Suppressor macrophage treated with lipopolysaccharide for 1 hour (primary cell): ENCODE measurements at places on chromosomes 12 and 14.
A peak's percentile ranks its signal among the peaks of the same experiment; 100 is the strongest.

DNA sequence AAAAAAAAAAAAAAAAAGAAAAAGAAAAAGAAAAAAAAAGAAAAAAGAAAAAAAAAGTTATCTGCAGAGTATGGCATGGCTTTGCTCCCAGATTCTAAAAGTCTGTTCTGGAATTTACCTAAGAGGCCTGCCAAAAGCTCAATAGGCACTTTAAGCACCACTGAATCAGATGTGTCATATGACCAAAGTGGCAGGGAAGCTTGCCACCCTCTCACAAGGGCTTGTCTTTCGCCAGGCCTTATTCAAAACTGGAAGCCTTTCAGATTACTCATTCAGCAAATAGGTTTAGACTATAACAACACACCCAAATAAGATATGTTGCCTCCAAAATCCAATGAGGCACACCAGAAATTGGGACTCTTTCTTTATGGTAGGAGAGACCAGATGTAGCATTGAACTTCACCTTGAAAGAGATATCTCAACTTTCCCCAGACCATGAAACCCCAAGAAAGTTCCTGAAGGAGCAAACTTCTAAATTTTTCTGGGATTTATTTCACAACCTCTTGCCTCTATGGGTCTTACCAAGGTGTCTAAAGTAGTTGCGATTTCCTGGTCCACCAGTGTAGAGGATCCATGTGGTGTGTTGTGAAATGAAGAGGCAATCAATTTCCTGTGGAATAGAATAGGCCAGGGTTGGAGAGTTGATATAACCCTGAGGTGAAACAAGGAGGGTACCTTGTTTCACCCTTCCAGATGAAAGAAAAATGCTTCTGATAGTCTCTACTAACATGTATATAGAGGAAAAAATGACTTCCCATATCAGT, 218.8 kb downstream of the DAD1 start:
- peak; percentile 10 for DNase-seq

DNA sequence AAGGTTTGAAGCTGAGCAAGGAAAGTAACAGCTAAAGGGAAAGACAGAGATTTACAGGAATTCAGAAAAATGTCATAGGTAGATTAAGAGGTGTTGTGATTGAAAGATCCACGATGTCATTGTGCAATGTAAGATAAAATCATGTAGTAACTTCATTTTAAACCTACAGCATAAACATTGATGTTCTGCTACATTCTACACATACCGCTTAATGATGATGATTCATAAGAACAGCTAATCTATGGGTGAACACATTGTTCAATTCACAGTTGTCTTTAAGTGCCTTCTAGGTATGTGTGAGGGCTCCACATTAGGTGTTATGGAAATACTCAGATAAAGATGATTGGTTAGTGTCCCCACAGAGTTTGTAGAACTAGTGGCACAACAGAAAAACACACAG, 170.9 kb downstream of the GRIP1 start:
- DNase-seq = no peak

GRCh38 chr12:76117067-76117691, 32.7 kb upstream of the NAP1L1 start:
- no peak for DNase-seq

GRCh38 chr12:65999564-66000280, 130.8 kb downstream of the LLPH start:
- DNase-seq = no peak

GRCh38 chr12:92556637-92557421, 146.0 kb upstream of the PLEKHG7 start:
- DNase-seq = peak; percentile 41

DNA sequence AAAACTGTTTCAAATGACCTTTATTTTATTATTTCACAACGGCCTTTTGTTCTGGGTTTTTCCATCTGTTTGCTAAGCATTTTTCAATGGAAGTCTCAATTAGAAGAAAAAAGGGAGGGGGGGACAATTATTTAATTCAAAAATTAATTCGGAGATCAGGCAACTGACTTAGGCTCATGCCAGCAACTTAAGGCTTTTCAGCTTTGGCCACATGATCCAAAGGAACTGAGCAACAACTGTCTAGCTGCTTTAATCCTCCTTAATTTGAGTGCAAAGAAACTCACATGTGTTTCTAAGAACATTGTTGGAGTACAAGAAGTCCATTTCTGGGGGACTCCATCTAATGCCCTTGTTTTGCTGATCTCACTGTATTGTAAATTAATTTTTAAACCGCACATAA, 188.0 kb downstream of the EXOC5 start:
- DNase-seq = no peak

DNA sequence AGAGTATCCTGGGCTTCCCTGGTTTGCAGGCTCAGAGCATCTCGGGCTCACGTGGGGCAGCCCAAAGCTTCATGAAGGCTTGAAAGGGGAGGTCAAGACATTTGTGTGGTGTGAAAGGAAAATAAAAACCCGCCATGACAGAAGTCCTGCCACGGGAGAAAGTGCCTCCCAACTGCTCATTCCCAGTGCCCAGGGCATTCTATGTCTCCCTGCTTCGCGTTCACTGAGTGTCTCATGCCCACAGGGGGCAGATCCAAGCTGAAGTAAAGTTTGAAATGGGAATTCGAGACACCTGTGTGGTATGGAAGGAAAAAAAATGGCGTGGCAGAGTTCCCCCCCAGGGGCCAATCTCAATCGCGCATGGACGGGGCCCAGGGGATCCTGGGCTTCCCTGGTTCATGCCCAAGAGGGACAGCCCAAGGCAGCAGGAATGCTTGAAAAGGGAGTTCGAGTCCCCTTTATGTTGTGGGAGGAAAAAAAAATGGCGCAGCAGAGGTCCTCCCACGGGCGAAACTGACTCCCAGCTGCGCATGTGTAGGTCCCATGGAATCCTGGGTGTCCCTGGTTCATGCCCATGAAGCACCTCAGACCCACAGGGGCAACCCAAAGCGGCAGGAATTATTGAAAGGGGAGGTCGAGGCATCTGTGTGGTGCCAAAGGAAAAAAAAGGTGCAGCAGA, 576.7 kb downstream of the ALG10 start:
- no peak for DNase-seq

- no peak for DNase-seq
Measured at GRCh38 chr14:68973639-68974038, 5.5 kb downstream of the ACTN1 start.

- no peak for DNase-seq
Measured at GRCh38 chr12:52319097-52319496, 2.1 kb downstream of the KRT83 start.

DNA sequence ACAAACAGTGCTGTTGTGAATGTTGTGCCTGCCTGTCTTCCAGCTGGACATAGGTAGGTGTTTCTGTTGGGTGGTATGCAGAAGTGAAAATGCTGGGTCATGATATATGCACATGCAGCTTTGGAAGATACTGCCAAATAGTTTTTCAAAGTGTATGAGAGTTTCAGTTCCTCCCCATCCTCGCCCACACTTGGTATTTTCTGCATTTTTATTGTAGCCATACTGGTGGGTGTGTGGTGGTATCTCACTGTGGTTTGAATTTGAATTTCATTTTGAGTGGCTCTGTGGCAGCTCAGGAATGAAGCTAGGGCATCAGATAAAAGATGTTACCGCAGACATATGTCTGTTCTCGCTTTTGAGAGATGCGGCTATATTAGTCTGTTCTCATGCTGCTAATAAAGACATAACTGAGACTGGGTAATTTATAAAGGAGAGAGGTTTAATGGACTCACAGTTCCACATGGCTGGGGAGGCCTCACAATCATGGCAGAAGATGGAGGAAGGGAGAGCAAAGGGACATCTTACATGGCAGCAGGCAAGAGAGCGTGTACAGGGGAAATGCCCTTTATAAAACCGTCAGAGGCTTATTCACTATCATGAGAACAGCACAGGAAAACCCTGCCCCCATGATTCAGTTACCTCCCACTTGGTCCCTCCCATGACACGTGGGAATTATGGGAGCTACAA, 183.1 kb downstream of the CAND1 start:
- peak; percentile 70 for DNase-seq

- DNase-seq = no peak
Measured at GRCh38 chr12:102120886-102121285, 903 bp downstream of the PARPBP start.

DNA sequence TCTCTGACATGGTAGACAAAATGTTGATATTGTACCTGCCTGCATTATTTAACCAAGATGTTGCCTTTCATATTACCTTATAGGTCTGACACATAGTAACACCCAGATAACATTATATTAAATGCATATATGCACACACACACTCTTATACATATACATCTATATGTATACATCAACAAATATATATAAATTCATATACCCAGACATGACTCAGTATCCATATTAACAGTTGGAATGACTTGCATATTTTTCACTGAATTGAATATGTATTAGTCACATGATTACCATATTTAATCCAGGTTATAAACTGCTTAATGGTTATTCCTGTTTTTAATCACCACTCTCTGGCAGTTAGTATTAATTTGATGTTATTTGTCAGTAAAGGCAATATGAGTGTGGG, 85.2 kb downstream of the PAX9 start:
- no peak for DNase-seq

DNA sequence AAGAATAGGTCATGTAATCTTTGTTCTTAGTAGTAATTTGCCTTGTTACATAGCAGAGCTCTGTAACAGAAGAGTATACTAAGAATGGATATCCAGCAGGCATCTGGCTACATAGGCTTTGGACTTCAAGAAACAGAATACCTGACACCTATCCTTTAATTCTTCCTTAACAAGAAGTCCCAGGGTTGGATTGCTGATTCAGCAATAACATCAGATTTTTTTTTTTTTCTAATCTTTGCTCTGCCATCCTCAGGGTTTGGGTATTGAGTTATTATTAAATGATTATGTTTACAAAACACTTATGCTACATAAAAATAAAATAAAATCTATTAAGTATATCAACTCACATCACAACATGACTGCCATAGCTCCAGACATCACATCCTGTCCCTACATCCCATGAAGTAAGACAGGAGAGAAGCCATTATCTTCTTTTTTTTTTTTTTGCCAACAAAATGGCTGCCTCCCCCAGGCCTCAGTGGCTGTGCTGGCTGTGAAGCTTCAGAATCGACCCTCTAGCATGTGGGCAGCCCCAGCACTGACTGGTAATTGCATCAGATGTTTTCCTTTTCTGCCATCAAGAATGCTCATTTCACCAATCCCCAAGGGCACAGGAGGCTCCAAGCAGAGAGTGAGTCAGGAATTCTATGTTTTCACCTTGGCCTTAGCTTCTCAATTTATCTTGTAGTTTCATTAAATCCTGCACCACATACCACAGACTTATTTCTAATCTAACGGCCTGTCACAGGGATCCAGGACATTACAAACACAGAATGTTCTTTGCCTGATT, 186.2 kb downstream of the DICER1 start:
- no peak for DNase-seq

GRCh38 chr12:44750468-44750867, 125.6 kb downstream of the NELL2 start:
- no peak for DNase-seq

DNA sequence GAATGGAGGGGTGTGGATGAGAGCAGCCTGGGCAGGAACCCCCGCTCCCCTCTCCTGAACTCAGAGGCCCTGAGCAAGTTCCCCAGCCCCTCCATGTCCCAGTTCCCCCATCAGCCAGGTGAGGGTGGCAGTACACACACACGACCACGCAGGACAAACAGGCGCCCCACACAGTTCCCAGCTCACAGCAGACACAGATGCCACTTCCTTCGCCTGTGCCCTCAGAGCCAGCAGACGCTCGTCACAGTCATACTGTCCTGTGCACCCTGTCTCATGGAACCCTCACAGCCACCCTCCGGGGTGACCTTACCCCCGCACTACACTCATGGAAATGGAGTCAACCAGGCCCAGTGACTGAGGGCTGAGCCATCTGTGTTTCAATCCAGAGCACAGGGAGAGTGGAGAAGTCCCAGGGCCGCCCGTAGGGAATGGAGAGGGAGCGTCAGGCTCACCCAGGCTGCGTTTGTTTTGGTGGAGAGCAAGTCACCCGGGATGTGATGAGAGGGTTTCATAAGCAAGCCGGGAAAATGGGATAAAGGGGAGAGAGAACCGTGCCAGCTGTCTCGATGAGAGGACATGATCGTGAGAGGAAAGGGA, 47.5 kb upstream of the DYNC1H1 start:
- no peak for DNase-seq

- no peak for DNase-seq
Measured at GRCh38 chr12:117809509-117809908, 159.3 kb downstream of the KSR2 start.

GRCh38 chr14:56723418-56723817, 86.9 kb downstream of the OTX2 start:
- DNase-seq = no peak

GRCh38 chr12:3869865-3870264, 3.3 kb downstream of the PARP11 start:
- peak; percentile 63 for DNase-seq

GRCh38 chr12:108302403-108303311, 36.5 kb downstream of the CMKLR1 start:
- DNase-seq = no peak

GRCh38 chr14:101363880-101364391, 197.4 kb upstream of the DIO3 start:
- DNase-seq = no peak

- DNase-seq = no peak
Measured at GRCh38 chr14:51008446-51008845, 64.2 kb upstream of the PYGL start.

DNA sequence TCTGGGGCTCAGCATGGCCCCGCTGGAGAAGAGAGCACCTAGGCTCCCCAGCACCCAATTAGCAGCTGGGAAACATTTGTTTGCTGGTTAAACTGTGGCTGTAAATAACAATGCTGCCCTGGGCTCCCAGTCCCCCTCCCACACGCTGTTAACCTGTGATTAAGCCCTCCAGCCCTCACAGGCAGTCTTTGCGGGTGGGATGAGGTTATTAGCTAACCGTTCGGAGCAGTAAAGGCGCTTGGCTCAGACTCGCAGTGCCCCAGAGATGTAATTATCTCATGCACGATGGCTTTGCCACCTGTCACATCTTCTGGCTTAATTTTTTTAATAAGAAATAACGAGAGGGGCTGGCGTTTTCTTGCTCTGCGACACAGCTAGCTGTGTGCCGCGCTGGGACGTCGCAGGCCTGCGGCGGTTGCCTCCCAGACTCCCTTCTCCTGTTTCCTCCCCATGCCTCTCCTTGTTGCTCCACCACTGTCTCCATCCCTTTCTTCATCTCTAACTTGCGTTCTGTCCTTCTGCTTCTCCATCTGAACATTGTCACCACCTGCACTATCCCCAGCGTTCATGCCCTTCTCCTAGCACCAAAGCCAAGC, 239.2 kb upstream of the FKBP4 start:
- DNase-seq = no peak

DNA sequence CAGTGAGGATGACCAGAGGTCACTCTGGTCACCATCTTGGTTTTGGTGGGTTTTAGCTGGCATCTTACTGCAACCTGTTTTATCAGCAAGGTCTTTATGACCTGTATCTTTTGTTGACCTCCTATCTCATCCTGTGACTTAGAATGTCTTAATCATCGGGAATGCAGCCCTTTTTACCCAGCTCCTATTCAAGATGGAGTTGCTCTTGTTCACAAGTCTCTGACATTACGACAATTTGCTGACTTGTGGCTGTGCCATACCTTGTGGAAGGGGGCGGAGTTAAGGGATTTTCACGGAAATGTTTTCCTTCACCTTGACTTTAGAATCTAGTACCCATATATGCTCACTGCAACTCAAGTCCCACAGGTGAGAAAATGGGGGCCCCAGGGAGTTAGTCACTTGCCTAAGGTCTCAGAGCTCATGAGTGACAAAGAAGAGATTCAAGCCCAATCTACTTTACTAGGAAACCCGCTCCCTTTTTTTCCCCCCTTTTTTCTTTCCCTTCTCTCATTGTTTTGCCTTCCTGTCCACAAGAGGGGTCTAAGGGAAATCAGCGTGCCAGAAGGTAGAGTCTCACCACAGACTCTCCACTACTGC, 2.7 kb upstream of the MAP1LC3B2 start:
- no peak for DNase-seq

- no peak for DNase-seq
Measured at GRCh38 chr14:103699901-103700752, 15.1 kb downstream of the XRCC3 start.
